ENCODE measurements at places on chromosomes 13 and 19.

- no peak for DNase-seq
Observed at GRCh38 chr19:55695511-55696290, 20.7 kb downstream of the EPN1 start.

DNA sequence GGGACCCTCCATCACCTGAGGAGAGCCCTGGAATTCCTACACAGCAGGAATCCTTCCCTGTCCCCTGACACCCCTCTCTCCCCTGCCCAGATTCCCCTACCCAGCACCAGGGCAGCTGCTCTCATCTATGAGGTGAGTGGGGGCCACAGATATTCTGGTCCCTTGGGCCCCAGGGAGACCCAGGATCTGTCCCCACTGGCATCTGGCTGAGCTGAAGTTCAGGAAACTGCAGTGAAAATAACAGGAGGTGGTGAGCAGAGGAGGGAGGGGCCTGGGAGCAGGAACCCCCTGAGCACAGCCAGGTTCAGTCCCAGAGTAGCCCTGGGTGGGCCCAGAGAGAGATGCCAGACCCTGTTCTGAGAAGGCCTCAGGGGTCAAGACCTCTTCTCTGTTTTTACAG, 10.1 kb downstream of the CEACAM21 start:
- DNase-seq: no peak

- DNase-seq: no peak
Observed at GRCh38 chr13:91280801-91281200, 66.7 kb upstream of the MIR17HG start.

- DNase-seq: no peak
Observed at GRCh38 chr19:590396-590745, 690 bp downstream of the HCN2 start.
